ENCODE measurements at places on chromosomes 5 and 9.

- DNase-seq = no peak
Observed at GRCh38 chr5:59361454-59361853, 532.1 kb downstream of the PDE4D start.

- no peak for DNase-seq
Observed at GRCh38 chr5:143618141-143618540, 193.8 kb upstream of the HMHB1 start.

DNA sequence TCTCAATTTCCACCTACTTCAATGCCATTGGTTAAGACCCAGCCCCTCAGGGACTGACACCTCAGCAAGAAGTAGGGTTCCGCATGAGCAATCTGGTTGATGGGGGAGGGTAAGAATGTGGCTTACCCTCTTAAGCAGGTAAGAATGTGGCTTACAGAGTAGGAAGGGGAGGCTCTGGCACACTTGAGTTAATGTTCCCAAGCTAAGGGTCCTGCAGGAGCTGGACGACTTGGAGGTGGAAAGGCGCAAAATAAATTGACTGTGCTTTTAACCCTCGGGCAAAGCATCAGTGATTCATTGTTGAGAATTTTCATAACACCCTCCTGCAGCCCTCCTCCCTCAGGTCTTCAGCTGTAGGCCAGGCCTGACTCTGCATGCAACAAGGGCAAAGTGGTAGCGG lies 24.9 kb upstream of the ADRA1B start:
- no peak for DNase-seq

DNA sequence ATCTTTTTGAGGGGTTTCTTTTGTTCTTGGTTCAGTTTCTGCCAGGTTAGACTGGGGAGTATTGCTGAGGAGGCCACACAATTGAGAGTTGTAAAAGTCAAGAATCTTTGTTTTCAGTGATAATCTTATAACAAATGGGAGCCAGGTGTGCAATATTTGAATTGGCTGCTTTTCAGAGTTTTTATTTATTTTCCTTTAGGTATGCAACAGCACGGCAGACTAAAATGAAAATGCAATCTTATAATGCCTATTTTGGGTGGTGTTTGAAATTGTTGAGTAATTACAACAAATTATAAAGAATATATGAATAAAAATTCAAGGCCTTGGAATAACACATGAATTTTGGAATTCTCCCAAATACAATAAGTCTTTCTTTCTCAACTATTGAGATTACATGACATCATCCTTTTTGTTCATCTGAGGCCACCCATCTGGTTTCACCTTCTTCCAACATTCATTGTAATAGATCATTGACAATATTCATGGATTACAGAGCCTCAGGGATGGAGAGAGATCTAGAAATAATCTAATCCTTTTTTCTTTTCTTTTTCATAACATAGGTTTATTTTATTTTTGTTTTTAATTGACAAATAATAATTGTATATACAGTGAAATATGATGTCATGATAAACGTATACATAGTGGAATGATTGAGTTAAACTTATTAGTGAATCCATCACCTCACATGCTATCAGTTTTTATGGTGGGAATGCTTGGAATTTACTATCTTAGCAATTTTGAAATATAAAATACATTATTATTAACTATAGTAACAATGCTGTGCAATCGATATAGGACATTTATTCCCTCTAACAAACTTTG lies 1061.0 kb downstream of the NR2F1-AS1 start:
- no peak for DNase-seq

DNA sequence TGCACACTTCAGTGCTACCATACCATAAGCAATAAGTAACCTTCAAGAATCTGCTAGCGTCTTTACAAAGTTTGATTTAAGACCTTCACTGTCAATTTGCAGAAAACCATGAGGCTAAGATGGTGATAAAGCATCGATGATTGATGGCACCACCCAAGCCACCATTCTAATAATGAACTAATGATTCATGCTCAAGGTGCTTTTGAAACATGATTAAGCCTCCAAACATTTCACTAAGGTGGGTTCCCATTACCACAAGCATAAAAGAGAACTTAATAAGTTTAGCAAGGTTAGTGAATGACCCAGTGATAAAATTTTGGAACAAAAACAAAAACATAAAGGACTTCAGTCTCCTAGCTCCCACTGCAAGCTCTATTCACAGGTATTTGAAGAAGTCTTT lies 214.7 kb downstream of the FBXL17 start:
- DNase-seq = no peak

GRCh38 chr9:107999890-108000289 lies 510.3 kb upstream of the KLF4 start:
- no peak for DNase-seq

GRCh38 chr5:148145916-148146315 lies 22.4 kb upstream of the SPINK14 start:
- no peak for DNase-seq

DNA sequence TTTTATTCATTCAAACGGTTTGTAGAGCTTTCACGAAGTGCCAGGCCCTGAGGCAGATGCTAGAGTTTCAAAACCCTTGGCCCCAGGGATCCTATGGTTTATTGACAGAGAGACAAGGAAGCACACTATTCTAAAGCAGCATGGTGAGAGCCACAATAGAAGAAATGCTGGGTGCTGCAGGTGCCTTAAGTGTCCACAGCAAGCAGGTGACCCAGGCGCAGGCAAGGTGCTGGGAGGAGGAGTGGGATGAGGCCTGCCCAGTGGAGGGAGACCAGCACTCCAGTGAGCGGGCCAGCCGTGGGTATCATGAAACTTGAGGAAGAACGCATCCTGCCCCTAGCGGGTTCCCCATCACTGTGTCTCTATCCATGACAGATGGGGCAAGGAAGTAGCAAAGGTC lies 71.0 kb downstream of the OSMR start:
- no peak for DNase-seq

DNA sequence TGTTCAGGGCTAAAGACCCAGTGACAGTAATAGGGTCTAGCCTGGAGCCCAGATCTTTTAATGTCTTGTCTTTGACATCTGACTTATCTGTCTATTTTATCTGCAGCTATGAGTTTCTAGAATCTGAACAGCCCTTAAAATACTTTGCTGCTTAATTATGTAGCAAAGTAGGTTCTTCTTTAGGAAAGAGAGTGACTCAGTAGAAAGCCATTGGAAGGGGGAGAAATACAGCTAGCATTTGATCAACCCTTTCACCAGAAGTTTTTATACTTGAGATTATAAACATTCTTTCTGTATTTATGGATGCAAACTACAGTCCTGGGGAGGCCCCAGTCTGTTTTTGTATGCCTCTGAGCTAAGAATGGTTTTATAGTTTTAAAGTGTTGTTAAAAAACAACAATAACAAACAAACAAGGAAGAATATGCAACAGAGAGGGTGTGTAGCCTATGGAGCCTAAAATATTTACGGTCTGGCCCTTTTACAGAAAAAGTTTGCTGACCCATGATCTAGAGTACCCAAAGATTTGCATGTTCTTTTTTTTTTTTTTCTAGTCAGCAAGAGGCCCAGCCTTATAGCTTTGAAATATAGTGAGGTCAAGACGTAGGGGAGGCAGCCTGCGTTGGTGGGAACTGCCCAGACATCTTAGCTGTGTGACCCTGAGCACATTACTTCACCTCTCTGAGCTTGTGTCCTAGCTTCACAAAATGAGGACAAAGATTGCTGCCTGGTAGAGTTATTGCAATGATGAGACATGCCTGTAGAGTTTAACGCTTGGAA lies 9.7 kb downstream of the GSN start:
- no peak for DNase-seq

GRCh38 chr5:134437340-134437846 lies 25.7 kb upstream of the CDKN2AIPNL start:
- DNase-seq = no peak

DNA sequence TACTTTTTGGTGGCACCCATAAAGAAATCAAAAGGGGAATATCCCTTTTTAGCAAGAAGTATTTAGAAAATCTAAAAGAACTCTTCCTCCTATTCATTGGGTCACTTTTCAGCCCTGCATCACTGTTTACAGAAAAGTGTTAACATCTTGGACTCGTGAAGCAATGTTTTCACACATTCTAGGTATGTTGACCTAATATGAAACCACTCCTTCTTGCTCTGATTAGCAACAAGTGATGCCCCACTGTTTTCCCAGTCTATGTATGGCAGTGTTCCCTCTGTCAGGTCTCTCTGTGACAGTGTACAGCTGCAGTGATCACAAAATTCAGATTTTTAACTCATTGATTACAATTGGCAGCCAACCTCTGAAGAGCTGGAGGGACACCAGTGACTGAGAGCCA lies 148.2 kb upstream of the SLC12A2 start:
- DNase-seq = no peak

DNA sequence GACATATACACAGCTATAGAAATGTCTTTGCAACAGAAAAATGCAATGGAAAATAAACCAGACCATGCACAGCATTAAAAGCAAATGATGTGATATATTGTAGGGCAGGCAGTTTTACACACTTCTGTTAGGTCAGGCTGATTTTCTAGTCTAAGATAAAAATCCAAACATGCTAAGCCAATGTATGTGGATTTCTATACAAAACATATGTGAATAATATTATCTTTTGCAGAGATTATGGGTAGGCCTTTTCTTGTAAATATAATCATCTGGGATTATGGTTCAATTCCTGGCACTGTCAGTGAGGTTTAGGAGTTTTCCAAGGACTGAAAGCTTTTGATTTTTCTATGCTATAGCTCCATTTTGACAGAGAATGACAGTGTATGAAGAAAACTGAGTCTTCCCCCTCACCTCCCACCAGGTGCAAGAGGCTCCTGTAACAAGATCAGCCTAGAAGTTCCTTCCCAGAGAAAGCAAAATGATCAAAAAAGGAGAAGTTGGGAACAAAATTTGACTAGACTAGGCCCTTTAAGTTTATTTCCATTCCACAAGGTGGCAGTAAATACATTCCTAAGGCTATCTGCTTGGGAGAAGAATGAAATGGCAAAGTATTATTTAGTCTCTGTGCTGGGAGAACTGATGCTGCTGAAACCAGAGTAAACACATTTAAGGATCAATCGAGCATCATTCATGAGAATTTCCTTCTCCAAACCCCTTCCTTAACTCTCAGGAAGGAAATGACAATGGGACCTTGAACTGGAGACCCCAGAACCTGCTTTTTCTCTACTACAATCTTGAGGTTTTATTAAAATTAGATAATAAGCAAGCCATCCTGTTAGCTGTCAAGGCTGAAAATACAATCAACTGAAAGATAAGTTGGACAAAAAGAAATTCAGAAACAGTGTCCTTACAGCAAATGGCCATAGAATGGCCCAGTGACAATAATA lies 133.0 kb upstream of the TUT7 start:
- DNase-seq = no peak

GRCh38 chr5:30932273-30933017 lies 261.0 kb upstream of the CDH6 start:
- no peak for DNase-seq

DNA sequence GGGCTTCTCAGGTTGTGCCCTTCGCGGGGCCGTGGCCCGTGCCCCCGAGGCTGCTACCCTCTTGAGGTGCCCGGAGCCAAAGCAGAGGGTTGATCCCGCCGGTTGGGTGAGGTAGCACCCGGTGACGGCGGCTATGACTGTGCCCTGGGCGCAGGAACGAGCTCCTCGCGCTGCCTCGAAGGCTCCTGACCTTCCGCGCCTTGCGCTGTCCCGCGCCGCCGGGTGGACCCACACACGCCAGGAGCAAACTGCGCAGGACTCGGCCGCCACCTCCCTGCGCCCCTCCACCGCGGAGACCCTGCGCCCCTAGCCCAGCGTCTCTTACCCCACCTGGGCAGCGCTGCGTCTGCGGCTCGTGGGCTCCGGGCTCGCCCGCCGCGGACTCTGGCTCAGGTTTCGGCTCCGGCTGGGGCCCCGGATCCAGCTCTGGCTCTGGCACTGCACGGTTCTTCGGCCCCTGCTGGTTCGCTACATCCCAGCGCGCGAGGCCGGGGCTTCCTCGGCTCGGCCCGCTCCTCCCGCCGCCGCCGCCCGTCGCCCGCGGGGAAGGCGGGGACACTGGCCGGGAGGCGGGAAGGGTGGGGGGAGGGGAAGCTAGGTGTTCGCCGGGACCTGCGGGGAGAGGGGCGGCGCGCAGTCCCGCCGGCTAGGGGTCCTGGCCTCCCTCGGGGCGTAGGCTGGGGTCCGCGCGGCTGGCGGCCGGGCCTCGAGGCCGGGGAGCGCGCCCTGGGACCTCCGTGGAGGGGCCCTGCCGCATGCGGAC lies 5.4 kb upstream of the PITX1 start:
- no peak for DNase-seq

- DNase-seq = no peak
Observed at GRCh38 chr5:57651127-57651526, 168.5 kb upstream of the ACTBL2 start.

- no peak for DNase-seq
Observed at GRCh38 chr9:3825721-3826120, 299.9 kb upstream of the RFX3 start.

- DNase-seq = no peak
Observed at GRCh38 chr5:157214861-157215513, 34.3 kb downstream of the ITK start.

- DNase-seq = no peak
Observed at GRCh38 chr9:77935974-77936373, 95.6 kb downstream of the GNAQ start.

GRCh38 chr5:16411741-16412455 lies 53.7 kb downstream of the ZNF622 start:
- no peak for DNase-seq

DNA sequence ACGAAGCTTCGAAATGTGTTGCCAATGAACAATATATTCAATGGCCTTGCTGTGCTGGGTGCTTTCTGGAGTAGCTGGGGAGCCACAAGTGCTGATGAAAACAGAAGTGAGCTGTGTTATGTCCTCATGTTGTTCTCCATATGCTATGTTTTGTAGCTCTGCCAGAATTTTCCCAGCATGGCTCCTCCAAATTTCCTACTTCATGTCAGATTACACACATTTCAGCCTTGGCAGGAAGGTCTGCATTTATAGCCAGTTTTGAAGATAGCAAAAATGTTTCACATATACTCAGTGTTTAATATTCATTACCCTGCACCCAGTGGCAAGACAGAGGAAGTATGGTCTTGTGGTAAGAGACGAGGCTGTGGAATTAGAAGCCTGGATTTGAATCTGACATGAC lies 22.6 kb upstream of the NMUR2 start:
- DNase-seq = no peak

GRCh38 chr5:81856948-81857928 lies 106.3 kb upstream of the SSBP2 start:
- DNase-seq = no peak

- DNase-seq = no peak
Observed at GRCh38 chr9:37100327-37100726, 20.0 kb upstream of the ZCCHC7 start.

- DNase-seq = no peak
Observed at GRCh38 chr5:169828385-169828784, 151.9 kb downstream of the INSYN2B start.
